ENCODE measurements at places on chromosomes 11 and 22.
A peak's percentile ranks its signal among the peaks of the same experiment; 100 is the strongest.

GRCh38 chr22:49480896-49481658, 346.6 kb downstream of the BRD1 start:
- DNase-seq: no peak

- no peak for DNase-seq
Observed at GRCh38 chr11:60890696-60891095, 15.7 kb downstream of the PRPF19 start.

- no peak for DNase-seq
Observed at GRCh38 chr22:33030923-33031525, 27.2 kb downstream of the SYN3 start.

DNA sequence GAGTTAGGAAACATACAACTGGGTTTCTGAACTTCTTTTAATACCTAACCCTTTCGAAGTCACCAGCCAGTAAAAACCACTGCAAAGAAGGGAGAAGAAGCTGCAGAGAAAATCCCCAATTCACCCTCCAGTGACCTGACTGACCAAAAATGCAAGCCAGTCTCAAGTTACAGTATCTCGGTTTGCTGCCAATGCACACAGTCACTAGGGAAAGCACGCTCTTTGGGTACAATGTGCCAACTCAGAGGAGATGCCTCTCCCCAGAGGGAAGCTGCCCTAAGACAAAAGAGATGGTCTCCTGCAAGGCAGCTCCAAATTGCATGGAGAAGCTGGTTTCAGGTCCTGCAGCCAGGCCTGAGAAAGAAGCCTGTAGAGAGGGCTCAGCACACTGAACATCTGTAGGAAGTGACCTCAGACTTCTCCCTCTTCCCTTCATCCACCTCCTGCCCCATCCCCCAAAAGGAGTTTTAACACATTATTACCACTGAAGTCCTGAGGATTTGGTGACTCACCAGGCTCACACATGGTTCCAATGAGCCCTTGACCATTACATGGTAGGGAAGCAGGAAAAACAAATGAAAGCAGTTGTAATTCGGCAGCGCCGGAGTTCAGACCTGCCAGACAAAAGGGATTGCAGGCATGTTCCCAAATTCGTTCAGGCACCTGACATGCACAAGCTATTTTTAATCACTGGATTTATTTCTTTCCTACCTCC, 90.1 kb downstream of the ETS1 start:
- DNase-seq: peak; percentile 33

GRCh38 chr11:121198491-121198890, 94.1 kb upstream of the SC5D start:
- no peak for DNase-seq

Data from NCI-H774 (cell line).